ENCODE measurements at places on chromosomes 6 and 20.
A peak's percentile ranks its signal among the peaks of the same experiment; 100 is the strongest.

DNA sequence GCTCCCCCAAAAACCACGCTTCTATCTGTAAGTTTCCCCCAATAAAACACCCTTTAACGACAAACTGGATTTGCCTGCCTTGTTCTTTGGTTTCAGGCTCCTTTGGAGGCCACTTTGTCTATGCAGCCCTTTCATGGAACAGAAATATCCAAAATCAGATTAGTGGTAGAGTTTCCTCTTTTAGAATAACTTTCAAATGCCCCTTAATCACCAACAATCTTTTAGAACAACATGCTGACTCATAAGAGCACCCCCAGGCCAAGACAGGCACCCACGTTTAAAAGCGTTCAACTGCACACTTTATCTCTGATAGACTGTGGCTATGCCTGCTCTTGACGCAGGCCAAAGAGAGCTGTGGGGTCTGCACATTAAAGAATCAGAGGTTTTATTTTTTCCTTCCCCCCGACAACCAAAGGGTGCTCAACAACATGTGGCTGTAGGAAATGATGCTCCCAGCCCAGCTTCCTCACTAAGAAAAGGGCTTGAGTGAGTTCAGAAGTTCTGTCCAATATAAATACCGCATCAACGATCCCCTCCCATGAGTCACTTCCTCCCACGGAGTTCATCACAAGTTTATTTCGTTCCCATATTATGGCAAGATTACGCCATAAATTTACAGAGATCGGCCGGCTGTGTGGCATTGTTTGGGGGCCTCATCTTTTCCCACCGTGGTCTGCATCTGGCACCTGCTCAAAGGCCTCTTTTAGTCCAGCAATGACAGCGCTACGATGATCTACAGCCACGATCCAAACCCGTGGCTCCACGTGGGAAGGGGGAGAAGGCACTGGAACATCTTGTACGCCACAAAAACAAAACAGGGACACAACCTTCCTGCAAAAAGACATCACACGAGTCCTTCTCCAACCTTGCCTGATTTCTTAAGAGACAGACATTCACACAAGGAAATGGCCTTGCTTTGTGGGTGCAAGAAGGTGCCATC lies 88.8 kb upstream of the NFATC2 start:
- DNase-seq: peak; percentile 80

DNA sequence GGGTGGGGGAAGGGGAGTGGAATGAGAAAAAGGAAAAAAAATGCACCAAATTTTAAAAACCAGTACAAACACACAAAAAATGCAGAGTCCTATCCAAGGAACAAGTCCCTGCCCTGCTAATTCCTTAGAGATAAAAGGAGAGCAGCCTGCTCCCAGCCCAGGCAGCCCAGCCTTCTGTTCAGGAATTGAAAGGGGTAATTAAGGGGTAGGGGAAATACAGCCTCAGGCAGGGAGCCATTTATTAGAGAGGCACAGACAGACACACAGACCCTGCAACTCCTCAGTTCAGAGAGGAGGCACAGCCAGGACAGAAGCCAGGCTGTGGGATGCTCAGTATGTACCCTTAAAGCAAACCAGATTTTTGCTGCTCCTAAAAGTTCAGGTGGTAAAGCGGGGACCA lies 137.2 kb downstream of the EYA2 start:
- no peak for DNase-seq

GRCh38 chr20:38148328-38149102 lies 16.6 kb downstream of the TGM2 start:
- no peak for DNase-seq

DNA sequence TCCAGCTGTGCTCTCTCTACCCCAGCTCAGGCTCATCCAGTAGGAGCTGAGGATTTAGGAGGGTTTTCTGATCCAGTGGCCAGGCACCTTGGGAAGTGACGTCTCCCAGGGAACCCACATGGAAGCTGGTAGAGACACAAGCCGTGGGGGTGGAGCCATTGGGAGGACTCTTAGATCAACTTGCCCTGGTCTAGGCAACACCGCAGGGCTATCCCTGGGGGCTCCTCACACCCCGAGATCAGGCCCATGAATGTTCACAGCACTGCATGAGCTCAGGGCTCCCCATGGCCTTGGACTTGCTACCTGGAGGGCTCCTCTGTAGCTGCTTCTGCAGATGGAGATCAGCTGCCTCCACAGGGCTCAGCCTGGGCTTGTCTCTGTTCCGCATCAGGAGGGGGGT lies 112.1 kb downstream of the CDH4 start:
- no peak for DNase-seq

GRCh38 chr6:127013865-127014264 lies 104.6 kb upstream of the RSPO3 start:
- DNase-seq: no peak

DNA sequence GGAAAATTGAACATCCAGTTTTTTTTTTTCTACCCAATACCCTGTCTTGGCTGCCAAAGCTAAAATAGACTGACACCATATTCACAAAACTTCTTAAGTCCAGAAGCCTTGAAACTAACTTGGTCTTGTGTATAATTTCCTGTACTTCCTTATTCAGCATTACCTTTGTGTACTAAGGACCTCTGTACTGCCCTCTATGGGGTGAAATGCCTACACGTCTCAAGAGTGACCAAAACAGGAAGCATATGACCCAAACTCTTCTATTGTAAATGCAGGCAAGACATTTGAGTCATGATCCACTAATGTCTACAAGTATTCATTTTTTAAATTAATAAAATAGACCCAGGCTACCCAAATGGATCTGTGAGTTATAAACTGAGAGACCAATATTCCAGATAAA lies 50.4 kb downstream of the HMGCLL1 start:
- peak; percentile 6 for DNase-seq

GRCh38 chr6:499617-500016 lies 108.1 kb downstream of the IRF4 start:
- no peak for DNase-seq

DNA sequence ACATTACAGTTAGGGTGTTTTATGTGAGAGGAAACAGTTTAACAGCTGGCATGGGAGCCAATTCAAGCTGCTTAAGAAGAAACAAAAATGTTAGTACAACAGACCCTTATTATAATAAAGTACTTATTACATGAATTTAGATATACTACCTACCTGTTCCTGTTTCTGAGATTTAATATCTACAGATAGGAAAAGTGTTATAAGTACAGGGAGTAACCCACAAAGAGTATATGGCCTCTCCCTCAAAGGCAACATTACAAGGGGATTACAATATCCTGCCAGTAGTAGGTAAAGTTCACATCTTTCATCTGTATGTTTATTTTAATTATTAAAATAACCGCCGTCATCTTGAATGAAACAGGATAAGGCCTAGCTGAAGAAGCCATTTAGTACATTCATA lies 1.8 kb upstream of the ME1 start:
- no peak for DNase-seq

DNA sequence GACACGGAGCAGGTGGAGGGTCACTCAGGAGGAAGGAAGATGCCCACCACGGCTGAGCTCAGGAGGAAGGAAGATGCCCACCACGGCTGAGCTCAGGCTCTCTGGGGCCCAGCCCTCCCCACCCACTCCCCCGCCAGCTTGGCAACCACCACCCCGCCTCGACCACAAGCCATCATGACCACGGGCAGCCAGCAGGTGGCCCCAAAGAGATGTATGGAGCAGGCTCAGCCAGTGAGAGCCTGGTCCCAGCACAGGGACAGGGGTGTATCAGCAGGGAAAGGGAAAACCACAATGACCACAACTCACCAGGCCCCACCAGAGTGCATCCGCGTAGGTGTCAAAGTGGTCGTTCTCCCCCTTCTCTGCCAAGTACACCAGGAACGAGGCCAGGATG lies 30.4 kb downstream of the KCNQ2 start:
- DNase-seq: peak; percentile 11
